Activated CD4-positive, alpha-beta T cell treated with anti-CD3 and anti-CD28 coated beads, Interleukin-2, Interleukin-6, amounts not matched to agents 100 ng/mL and 50 ng/mL, durations not matched to agents 16 hours and 8 hours (primary cell): ENCODE measurements at places on chromosomes 5 and 9.

DNA sequence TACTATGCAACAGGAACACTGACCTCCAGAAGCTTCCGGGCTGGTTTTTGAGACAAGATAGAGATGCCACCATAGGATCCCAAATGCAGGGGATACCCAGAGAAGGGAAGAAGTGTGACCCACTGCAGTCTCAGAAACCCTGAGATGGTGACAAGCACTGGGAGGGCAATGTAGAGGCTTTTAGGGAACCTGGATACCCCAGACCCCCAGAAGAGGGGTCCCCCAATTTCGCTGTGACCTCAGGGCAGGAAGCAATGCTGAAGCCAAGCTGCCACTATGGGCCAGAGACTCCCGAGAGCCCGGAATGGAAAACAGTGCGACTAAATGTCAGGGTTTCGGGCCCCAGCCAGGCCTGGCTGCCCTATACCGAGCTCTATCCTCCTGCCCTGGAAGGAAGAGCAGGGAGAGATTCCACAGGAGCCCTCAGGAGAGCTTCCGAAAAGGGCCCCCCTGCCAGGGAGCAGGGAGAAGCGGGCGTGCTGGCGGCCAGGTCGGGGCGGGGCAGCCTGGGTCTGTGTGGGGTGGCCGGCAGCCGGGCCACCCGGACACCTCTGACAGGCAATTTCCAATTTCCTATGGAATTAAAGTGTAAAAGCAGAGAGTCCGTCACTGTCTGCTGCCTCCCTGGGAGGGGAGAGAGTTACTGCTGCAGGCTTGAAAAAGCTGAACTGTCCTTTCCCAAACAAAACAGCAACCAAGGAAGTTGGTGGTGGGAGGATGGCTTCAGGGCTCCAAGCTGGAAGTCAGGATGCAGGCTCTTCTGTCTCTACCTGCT, 154.2 kb downstream of the FGF18 start:
- DNase-seq, result no peak

- no peak for DNase-seq
These were observed 272.2 kb downstream of the PLK2 start for GRCh38 chr5:58187432-58188261.

GRCh38 chr5:167049771-167050567, 1241.5 kb upstream of the WWC1 start:
- no peak for DNase-seq

GRCh38 chr9:130124085-130124860, 47.9 kb upstream of the NCS1 start:
- no peak for DNase-seq

GRCh38 chr5:109700516-109701153, 10.9 kb downstream of the MAN2A1 start:
- DNase-seq, result no peak

GRCh38 chr5:121987685-121988073, 25.9 kb downstream of the SRFBP1 start:
- no peak for DNase-seq

DNA sequence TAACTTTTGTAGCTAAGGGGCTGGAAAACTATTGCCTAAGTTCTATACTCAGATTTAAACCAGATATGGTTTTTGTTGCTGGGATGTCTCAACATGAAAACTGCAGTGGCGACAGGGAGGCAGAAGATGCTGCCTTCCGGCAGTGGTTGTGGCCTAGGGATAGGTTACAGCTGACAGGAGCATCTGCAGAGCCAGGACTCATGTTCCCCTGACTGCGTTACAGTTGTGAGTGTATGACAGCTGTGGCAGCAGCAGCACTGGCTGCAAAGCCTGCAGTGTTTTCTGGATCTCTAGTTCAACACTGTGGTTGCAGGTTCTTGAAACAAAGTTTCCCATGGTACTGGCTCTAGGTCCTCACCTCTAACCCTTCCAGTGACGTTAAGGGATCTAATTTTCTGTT, 498.8 kb upstream of the CDH18 start:
- no peak for DNase-seq
